H1 (cell line): ENCODE measurements at places on chromosomes 3 and 15.

DNA sequence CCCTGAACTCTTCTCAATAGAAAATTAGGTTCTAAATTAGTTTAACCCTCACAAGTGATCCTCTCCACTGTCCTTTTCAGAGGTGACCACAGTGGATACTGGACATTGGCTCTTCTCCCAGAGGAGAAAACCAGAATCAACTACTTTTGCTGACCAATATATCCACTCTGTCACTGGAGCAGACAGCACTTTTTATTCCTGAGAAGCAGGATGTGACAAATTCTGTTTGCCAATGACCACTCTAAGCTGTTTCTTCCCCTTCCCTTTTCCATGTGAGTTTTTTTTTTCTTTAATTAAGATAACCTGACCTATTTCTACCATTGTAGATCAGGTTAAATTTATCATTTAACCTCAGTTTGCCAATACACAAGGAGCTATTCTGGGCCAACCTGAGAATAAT, 79.7 kb upstream of the ZNF280D start:
- no peak overlapping the region for H3K4me3 ChIP-seq
- DNase-seq = no peak
- no peak overlapping the region for H3K27ac ChIP-seq
- H3K27me3 ChIP-seq = no peaks in the 10 kb centered on the region

DNA sequence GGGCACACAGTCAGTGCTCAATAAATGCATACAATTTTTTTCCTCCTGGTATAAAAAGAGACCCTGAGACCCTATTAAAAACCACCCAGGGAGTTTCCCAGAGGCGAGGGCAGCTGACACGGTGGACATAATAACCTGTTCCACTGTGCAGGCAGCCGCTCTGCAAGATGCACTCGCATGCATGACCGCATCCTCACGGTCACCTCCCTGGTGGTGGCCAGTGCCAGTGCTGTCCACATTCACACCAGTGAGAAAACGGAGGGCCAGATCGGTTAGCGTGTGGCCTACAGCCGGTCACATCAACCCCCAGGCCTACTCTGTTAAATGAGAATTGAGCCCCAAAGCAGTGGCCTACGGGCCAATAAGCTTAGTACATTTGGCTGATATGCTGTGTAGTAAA, 24.8 kb downstream of the SH3BP5 start:
- H3K27ac ChIP-seq = no peak overlapping the region
- no peak overlapping the region for H3K4me3 ChIP-seq
- no peaks in the 10 kb centered on the region; the same call in 1 of the 2 replicates for H3K4me1 ChIP-seq
- H3K36me3 ChIP-seq = no peaks in the 10 kb centered on the region
- no peaks in the 10 kb centered on the region for H3K27me3 ChIP-seq
- no peak for DNase-seq

DNA sequence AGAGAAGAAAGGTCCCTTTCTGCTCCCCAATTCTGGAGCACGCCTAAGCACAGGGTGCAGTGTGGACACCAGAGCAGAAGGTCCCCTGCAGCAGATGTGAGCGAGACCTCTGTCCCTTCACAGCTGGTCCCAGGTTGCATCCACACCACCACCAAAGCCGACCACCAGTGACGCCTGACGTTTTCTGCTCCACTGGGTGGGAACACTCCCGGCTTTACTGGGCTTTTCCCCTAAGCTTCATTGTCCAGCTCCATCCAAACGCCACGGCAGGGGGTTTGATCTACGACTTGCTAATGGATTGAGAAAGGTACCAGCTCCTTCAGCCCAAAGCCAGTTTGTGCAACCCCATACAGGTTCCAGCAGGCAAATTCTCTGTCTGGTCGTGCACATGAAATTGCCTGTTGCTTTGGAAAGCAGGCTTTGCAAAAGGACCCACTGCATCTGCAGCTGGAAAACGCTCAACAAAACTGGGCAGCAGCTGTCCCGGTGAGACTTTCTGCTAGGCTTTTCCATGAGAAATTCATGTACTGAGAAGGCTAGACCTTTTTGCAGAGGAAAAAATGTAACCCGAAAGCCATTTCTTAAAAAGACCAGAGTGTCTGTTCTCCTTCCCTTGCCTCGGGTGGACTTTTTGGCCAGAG, 31.1 kb downstream of the ADAMTS17 start:
- H3K4me1 ChIP-seq = no peaks in the 10 kb centered on the region
- H3K4me3 ChIP-seq = no peak overlapping the region
- DNase-seq = no peak
- no peaks in the 10 kb centered on the region for H3K27me3 ChIP-seq
- H3K27ac ChIP-seq = no peak overlapping the region
- H3K36me3 ChIP-seq = no peaks in the 10 kb centered on the region

GRCh38 chr3:14450506-14450905, 48.1 kb downstream of the SLC6A6 start:
- H3K36me3 ChIP-seq = peaks cover 63% of the 10 kb centered on the region
- no peaks in the 10 kb centered on the region for H3K27me3 ChIP-seq
- no peak overlapping the region for H3K27ac ChIP-seq
- no peak overlapping the region for H3K4me3 ChIP-seq
- DNase-seq = no peak
- no peaks in the 10 kb centered on the region for H3K4me1 ChIP-seq

GRCh38 chr3:146337991-146338390, 87.1 kb upstream of the PLSCR4 start:
- H3K27ac ChIP-seq = no peak overlapping the region
- H3K36me3 ChIP-seq = no peaks in the 10 kb centered on the region
- no peak overlapping the region for H3K4me3 ChIP-seq
- no peak for DNase-seq
- H3K4me1 ChIP-seq = peaks cover 3% of the 10 kb centered on the region

DNA sequence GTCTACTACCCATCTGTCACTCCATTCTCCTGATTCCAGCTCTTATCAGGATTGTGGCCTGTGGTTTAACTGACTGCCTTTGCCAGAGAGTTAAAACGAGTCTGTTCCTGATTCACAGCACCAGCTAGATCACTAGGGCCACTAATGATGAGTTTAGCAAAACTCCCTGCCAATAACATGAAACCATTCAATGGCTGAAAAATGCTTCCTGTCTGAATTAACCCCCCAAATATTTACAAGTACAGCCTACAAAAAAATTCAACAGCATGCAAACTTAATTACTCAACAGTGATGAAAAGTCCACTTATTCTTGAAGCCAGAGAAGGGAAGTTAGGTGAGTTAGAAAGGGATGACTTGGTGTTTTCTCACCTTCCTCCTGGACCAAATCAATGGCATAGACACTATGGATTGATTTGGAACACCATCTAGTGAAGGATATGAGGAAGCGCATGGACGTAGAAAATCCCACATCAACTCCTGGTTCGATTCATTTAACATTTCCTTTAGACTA, 141.4 kb downstream of the TGFBR2 start:
- DNase-seq = no peak
- H3K27me3 ChIP-seq = no peaks in the 10 kb centered on the region
- H3K4me3 ChIP-seq = no peak overlapping the region
- no peaks in the 10 kb centered on the region for H3K36me3 ChIP-seq
- H3K27ac ChIP-seq = no peak overlapping the region

GRCh38 chr3:141326123-141326522, 42.2 kb upstream of the ZBTB38 start:
- no peak overlapping the region for H3K27ac ChIP-seq
- H3K4me3 ChIP-seq = no peak overlapping the region
- no peaks in the 10 kb centered on the region for H3K4me1 ChIP-seq
- no peak for DNase-seq

DNA sequence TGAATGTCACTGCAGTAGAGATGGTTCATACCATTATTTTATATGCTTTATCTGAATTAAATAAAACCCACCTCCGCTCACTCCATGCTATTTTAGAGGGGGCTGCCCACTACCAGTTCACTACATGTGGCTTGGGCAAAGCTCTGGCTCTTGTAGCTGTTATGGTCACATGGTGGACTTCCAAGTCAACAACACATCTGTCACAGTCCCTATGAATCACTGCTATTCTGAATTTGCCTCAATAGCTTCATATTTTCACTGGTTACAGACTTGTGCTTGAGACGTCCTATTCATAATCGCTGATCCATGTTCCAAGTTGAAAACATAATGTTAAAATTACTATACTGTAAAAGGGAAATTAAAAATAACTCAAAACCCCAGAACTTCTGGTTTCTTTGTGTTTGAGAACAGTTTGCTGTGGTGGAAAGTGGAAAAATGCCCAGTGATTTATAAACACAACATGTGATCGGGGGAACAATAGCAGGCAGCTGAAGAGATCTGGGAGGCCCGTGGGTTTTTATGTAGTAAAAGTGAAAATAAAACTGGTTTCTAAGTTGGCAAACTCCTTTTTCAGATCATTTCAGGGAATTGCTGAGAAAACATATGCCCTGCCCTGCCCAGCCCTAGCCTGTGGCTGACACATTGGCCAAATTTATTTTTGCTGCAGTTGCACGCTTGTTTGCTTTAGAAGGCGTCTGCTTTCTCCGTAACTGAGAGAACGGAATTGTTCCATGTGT, 128.8 kb upstream of the PRR23C start:
- no peaks in the 10 kb centered on the region for H3K36me3 ChIP-seq

DNA sequence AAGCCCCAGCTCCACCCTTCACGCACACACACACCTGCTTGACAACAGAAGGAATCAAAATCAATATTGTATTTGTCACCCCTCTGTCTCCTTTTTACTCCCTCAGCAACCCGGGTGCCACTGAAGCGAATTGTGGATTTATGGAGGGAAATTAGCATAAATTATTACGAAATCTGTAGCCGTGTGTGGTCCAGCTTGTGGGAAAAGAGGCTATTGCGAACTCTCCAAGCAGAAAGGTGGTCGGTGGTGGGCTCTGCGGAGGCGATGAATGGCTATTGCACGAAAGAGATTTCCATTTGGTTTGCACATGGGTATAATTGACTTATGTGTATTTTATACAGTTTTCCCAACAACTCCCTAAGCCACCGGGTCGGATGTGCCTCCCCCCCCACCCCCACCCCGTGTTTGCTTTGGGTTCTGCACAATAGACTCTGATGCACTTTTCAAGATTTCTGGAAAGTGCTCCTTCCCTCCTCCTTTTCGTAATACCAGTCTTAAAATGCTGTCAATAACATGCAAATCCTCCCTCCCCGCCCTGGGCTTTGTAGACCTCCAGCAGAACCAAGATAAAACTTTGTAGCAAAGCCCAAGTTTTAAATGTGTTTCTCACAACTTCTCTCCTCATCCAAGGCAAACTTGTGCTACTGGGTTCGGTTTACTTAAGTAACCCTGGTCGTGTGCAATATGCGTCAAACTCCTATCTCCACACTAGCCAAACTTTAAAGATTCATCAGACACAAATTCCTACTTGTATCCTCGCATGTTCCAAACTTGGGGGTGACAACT, 3.1 kb upstream of the FOXB1 start:
- H3K4me1 ChIP-seq = peaks cover 49% of the 10 kb centered on the region
- H3K27ac ChIP-seq = no peak overlapping the region
- peaks cover 47% of the 10 kb centered on the region; the same call in 1 of the 2 replicates for H3K27me3 ChIP-seq
- H3K36me3 ChIP-seq = no peaks in the 10 kb centered on the region

GRCh38 chr3:148178503-148178902, 519.2 kb upstream of the AGTR1 start:
- H3K27ac ChIP-seq = no peak overlapping the region
- no peaks in the 10 kb centered on the region for H3K36me3 ChIP-seq
- no peak for DNase-seq
- no peaks in the 10 kb centered on the region for H3K27me3 ChIP-seq
- no peak overlapping the region for H3K4me3 ChIP-seq

- H3K4me1 ChIP-seq = no peaks in the 10 kb centered on the region
- peak overlapping the region; percentile 81 for H3K4me3 ChIP-seq
- H3K27ac ChIP-seq = no peak overlapping the region; the same call in 1 of the 2 replicates
- H3K36me3 ChIP-seq = no peaks in the 10 kb centered on the region
- DNase-seq = no peak
- no peaks in the 10 kb centered on the region for H3K27me3 ChIP-seq
Observed at GRCh38 chr3:28347374-28348264, 902 bp upstream of the ZCWPW2 start.

- no peak overlapping the region for H3K4me3 ChIP-seq
- H3K4me1 ChIP-seq = peaks cover 8% of the 10 kb centered on the region
- H3K27ac ChIP-seq = no peak overlapping the region
- no peak for DNase-seq
- H3K27me3 ChIP-seq = no peaks in the 10 kb centered on the region
Observed at GRCh38 chr3:50534681-50535330, 31.4 kb upstream of the CACNA2D2 start.
